ENCODE measurements at places on chromosomes 4 and X. TPM values are rescaled to one million over a fixed set of nuclear protein-coding genes. Genes with fewer than 3 reads are reported as not detected.

- no peak overlapping the region for H3K4me3 ChIP-seq
- DNase-seq: no peak
- H3K27me3 ChIP-seq: no peaks in the 10 kb centered on the region
- H3K4me1 ChIP-seq: no peaks in the 10 kb centered on the region
- no peak overlapping the region for H3K27ac ChIP-seq
Observed at GRCh38 chr4:124157396-124158083, 555.0 kb downstream of the ANKRD50 start.

FGF13 gene
- total RNA-seq: 32.0 TPM

DNA sequence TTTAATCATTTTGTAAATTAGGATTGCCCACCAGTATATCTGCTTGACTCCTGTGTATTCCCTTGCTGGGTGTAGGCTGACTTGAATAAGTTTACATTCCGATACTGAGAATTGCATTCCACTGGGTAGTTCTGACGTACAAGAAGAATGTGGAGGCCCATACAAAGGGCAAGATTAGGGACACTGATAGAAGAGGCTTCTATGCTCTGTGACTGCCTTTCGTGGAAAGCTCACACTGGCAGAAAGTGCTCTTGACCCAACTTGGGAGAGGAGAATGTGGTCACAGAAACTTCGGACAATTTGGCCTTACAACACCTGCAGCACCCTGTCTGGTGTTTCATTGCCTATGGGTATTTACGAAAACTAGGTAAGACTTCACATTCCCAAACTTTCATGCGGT lies 126.3 kb downstream of the RAPGEF2 start:
- H3K27me3 ChIP-seq: no peaks in the 10 kb centered on the region
- peak overlapping the region; percentile 11 for H3K4me3 ChIP-seq
- no peaks in the 10 kb centered on the region for H3K36me3 ChIP-seq
- peak overlapping the region; percentile 19 for H3K27ac ChIP-seq

- H3K4me1 ChIP-seq: no peaks in the 10 kb centered on the region
- H3K36me3 ChIP-seq: no peaks in the 10 kb centered on the region
- peak overlapping the region; percentile 79 for H3K4me3 ChIP-seq
- peak overlapping the region; percentile 97 for H3K27ac ChIP-seq
- no peaks in the 10 kb centered on the region for H3K27me3 ChIP-seq
- peak; percentile 3 for DNase-seq
Observed at GRCh38 chrX:74613370-74614092, 893 bp downstream of the RLIM start.

MAGEB1 gene
- total RNA-seq: not detected

GRCh38 chr4:157550028-157550427 lies 329.5 kb downstream of the GRIA2 start:
- no peak overlapping the region for H3K4me3 ChIP-seq
- H3K27ac ChIP-seq: no peak overlapping the region
- H3K4me1 ChIP-seq: no peaks in the 10 kb centered on the region
- no peaks in the 10 kb centered on the region for H3K36me3 ChIP-seq
- no peaks in the 10 kb centered on the region for H3K27me3 ChIP-seq

GRCh38 chr4:10077483-10078335 lies 38.9 kb downstream of the WDR1 start:
- H3K4me1 ChIP-seq: peaks cover 3% of the 10 kb centered on the region
- H3K27ac ChIP-seq: no peak overlapping the region
- no peaks in the 10 kb centered on the region for H3K27me3 ChIP-seq
- peaks cover 85% of the 10 kb centered on the region for H3K36me3 ChIP-seq
- no peak overlapping the region for H3K4me3 ChIP-seq
- DNase-seq: no peak

GPC3 gene
- total RNA-seq: 109 TPM

SLC10A4 gene
- total RNA-seq: 5.8 TPM

GRCh38 chr4:48588230-48589097 lies 98.4 kb downstream of the ZAR1 start:
- DNase-seq: no peak
- no peaks in the 10 kb centered on the region for H3K4me1 ChIP-seq
- H3K4me3 ChIP-seq: no peak overlapping the region
- H3K36me3 ChIP-seq: no peaks in the 10 kb centered on the region

DNA sequence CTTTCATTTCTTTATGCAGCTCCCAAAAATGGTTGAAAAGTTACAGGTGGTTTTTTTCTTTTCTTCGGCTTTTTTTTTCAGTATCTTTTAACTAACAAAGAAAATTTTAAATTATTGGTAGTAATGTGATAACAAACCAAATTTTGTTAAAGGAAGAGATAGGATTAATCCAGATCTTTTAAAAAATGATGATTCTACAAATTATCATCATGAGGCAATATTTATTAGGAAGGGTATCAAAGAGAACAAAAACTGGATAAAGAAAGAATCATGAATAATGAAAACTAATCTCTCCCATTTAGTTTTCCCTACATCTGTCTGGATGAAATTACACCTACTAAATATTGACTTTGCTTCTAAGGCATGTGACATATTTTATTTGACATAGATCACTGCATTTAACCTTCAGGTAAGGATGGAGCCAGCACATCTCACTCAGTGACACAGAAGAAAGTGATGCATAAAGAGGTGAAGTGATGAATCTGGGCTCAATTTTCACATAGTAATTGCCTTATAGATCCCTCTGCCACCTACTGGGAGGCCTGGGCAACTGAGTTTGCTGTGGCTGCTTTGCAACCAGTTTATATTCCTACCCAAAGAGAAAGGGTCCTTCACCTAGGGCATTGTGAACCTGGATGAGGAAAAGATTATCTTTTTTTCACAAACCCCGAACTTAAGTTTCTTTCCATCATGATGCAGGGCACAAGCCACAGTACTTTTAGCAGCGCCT lies 155.6 kb downstream of the HNRNPD start:
- no peak overlapping the region for H3K4me3 ChIP-seq
- H3K36me3 ChIP-seq: no peaks in the 10 kb centered on the region
- no peaks in the 10 kb centered on the region for H3K4me1 ChIP-seq
- DNase-seq: no peak
- no peaks in the 10 kb centered on the region for H3K27me3 ChIP-seq
- no peak overlapping the region for H3K27ac ChIP-seq

TTC29 gene
- total RNA-seq: 3.1 TPM

- DNase-seq: peak; percentile 38
- H3K27ac ChIP-seq: peak overlapping the region; percentile 90
- H3K27me3 ChIP-seq: no peaks in the 10 kb centered on the region
Observed at GRCh38 chr4:38132107-38132673, 172.0 kb downstream of the PTTG2 start.

GRCh38 chrX:152450076-152450475 lies 1.0 kb downstream of the GABRA3 start:
- DNase-seq: no peak
- no peak overlapping the region for H3K27ac ChIP-seq
- no peaks in the 10 kb centered on the region for H3K4me1 ChIP-seq
- no peaks in the 10 kb centered on the region for H3K27me3 ChIP-seq
- H3K36me3 ChIP-seq: no peaks in the 10 kb centered on the region

- H3K4me3 ChIP-seq: no peak overlapping the region
- H3K27ac ChIP-seq: no peak overlapping the region
- no peak for DNase-seq
- H3K4me1 ChIP-seq: peaks cover 3% of the 10 kb centered on the region
Observed at GRCh38 chr4:184021389-184021788, 116.3 kb downstream of the STOX2 start.

GRCh38 chrX:82732861-82733260 lies 775.2 kb upstream of the POU3F4 start:
- H3K4me1 ChIP-seq: no peaks in the 10 kb centered on the region
- H3K27ac ChIP-seq: no peak overlapping the region
- no peak overlapping the region for H3K4me3 ChIP-seq
- DNase-seq: no peak
- H3K36me3 ChIP-seq: no peaks in the 10 kb centered on the region

LSM6 gene
- total RNA-seq: 29.3 TPM

ARHGEF6 gene
- 34.3 TPM for total RNA-seq

SOX3 gene
- total RNA-seq: 2.1 TPM

TLR7 gene
- total RNA-seq: 2.4 TPM

PPP4R3C gene
- total RNA-seq: not detected

HS6ST2 gene
- total RNA-seq: 51.8 TPM

CLCN4 gene
- 63.0 TPM for total RNA-seq

- H3K36me3 ChIP-seq: no peaks in the 10 kb centered on the region
- H3K27me3 ChIP-seq: no peaks in the 10 kb centered on the region
- no peak overlapping the region for H3K27ac ChIP-seq
Observed at GRCh38 chr4:153706519-153706918, 22.4 kb downstream of the TLR2 start.

GRCh38 chr4:99252746-99253145 lies 33.7 kb upstream of the ADH6 start:
- H3K4me1 ChIP-seq: no peaks in the 10 kb centered on the region
- no peaks in the 10 kb centered on the region for H3K36me3 ChIP-seq
- DNase-seq: no peak
- no peak overlapping the region for H3K27ac ChIP-seq

GPR173 gene
- 14.0 TPM for total RNA-seq

DNA sequence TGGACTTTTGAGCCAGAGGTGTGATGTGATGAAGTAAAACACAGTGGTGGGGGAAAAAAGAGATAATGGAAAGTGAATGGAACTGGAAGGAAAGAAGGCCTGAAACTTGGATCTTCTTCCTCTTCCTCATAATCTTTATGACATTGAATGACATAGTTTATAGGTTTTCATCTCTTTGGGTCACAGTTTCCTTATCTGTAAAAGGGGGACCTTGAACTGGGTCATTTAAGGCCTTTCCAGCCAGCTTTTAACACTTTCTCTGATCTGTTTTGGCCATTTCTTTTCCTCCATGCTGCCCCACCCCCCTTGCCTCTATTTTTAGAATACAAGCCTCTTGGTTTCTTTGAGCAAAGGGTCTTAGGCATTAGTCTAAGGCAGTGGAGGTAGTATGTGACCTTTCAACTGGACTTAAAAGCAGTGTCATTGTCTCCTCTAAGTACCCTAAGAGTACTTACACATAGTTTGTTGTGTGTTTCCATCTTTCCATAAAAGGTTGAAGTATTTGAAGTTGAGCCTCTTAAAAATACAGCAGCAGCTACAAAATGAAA lies 7.8 kb downstream of the CPEB2 start:
- no peak overlapping the region for H3K27ac ChIP-seq
- DNase-seq: no peak

MAMLD1 gene
- total RNA-seq: 5.5 TPM
